ENCODE measurements at places on chromosomes 2 and 18.

- DNase-seq = no peak
These were observed 4.5 kb upstream of the MTLN start for GRCh38 chr2:110216803-110217202.

- DNase-seq = no peak
These were observed 30.1 kb upstream of the SOS1 start for GRCh38 chr2:39150890-39151497.

- no peak for DNase-seq
These were observed 165.3 kb downstream of the GALNT1 start for GRCh38 chr18:35746826-35747339.

DNA sequence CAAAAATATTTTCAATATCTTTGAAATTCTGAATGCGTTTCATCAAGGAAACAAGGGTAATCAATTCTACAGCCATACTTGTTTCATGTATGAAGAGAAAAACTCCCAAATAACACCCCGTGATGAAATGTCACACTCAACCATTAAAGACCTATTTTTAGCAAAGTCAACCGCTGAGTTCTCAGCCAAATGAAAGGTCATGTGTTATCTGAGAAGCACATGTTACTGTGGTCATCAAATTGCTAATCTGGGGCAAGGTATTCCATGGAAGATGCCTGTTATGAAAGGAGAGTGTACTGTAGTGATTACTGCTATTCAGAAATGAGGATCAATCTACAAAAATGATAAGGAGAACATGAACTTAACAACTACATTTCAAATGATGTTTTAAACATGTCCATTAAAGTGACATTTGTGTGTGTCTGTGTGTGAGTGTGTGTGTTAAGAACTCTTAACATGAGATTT, 126.7 kb downstream of the BCL2 start:
- no peak for DNase-seq

GRCh38 chr2:124923097-124923496, 898.0 kb downstream of the CNTNAP5 start:
- no peak for DNase-seq

- no peak for DNase-seq
These were observed 37.4 kb upstream of the ANKRD62 start for GRCh38 chr18:12056034-12056883.

DNA sequence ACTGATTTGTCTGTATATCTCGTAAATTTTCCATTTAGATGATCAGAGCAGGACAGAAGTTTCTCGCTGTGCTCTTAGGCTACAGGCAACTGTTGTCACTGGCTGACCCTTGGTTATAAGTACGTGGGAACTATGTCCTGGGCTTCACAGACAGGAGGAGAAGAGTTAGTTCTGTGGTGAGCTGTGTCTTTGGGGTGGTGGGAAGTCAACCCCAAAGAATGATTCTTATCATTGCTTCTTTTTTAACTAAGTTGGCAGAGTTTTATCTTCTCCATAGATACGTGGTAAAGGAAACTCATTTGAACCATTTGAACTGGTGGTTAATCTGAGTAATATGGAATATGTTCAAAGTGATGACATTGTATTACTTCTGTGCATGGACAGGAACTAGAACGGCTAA, 230.6 kb upstream of the EPAS1 start:
- DNase-seq = no peak

GRCh38 chr2:98479959-98480524, 35.4 kb downstream of the INPP4A start:
- DNase-seq = peak; percentile 98

DNA sequence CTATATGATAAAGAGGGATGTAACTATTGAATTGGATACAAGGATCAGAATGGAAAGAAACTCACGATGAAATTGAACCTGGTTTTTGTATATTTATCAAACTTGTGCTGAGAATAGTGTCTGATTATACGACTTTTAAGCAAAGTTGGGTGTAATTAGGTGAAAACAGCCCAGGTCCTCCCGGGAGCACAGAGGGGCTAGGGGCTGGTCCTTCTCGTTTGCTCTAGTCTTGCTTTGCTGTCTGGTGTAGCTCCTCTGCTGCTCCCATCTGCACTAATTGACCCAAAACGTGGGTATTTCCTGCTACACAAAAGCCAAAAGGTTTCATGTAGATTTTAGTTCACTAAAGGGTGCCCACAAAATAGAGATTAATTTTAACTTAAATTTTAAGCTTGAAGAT, 58.7 kb downstream of the HK2 start:
- no peak for DNase-seq

GRCh38 chr18:58552057-58552461, 76.8 kb downstream of the ALPK2 start:
- no peak for DNase-seq

All from NCI-H1694 (cell line).